Anterior cingulate cortex (tissue), 58 donors: ENCODE measurements at places on chromosomes 5 and 9.
A peak's percentile ranks its signal among the peaks of the same experiment; 100 is the strongest.

GRCh38 chr5:67897980-67898379, 317.6 kb upstream of the PIK3R1 start:
- no peak for DNase-seq

DNA sequence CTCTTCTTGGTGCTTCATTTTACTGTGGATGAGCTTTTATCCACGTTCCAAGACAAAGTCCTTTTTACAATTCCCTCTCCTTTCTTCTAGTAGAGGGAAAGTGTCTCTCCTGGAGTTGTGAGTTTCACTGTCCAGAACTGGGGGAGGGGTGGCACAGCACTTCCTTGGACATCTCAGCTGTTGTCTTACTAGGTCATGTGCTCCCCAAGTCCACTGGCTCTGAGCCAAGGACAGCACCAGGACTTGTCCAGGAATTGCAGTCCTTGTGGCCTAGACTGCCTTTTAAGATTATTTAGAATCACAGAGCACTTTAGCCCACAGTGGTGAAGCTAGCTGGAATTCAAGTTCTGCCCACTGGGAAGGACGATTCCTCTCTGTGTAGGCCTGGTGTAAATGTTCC, 700.2 kb upstream of the PTPRD start:
- peak; percentile 0 for DNase-seq

DNA sequence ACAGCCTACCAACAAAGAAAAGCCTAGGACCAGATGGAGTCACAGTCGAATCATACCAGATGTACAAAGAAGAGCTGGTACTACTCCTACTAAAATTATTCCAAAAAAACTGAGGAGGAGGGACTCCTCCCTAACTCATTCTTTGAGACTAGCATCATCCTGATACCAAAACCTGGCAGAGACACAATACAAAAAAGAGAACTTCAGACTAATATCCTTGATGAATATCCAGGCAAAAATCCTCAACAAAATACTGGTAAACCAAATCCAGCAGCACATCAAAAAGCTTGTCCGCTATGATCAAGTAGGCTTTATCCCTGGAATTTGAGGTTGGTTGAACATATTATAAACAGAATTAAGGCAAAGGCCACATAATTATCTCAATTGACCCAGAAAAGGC, 900.4 kb upstream of the ARRDC3 start:
- no peak for DNase-seq

DNA sequence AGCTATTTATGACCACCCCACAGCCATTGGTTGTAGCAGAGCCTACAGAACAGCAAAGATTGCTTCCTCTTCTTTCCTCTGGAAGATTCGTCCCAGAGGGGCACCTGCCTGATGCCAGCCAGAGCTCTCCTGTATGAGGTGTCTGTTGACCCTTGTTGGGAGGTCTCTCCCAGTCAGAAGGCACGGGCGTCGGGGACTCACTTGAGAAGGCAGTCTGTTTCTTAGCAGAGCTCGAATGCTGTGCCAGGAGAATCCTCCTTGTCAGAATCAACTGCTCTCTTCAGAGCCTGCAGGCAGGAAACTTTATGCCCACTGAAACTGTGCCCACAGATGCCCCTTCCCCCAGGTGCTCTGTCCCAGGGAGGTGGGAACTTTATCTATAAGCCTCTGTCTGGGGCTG, 479.5 kb upstream of the IZUMO3 start:
- no peak for DNase-seq

- no peak for DNase-seq
Observed at GRCh38 chr9:137761793-137762192, 115.8 kb upstream of the CACNA1B start.

GRCh38 chr9:36341936-36342577, 58.0 kb downstream of the RNF38 start:
- DNase-seq, result no peak

DNA sequence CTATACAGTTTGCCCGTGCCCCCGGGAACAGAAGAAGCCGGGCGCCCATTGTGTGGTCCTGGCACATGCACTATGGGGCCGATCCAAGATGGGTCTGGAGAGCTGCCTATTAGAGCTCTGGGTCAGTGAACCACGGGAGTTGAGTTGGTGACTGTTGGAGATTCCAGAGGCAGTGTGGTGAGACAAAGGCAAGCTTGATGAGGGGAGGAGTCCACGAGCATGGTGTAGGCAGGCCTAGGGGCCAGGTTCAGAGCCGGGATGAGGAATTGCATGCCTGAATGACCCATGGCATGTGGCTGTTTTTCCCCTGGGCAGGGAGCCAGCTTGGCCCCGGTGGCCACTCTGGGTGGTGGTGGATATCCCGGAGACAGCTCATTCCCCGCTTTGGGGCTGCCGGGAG, 84.4 kb upstream of the STC2 start:
- no peak for DNase-seq

GRCh38 chr9:37464426-37465248, 613 bp downstream of the ZBTB5 start:
- no peak for DNase-seq

DNA sequence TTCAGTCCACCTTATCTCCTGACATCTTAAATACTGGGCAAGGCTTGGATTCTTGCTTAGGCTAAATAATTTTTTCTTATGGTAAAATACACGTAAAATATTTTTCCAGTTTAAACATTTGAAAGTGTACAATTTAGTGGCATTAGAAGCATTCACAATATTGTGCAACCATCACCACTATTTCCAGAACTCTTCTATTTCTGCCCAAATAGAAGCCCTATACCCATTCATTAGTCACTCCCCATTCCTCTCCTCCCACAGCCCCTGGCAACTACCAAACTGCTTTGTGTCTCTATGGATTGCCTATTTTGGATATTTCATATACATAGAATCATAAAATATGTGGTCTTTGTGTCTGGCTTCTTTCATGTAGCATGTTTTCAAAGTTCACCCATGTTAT, 57.6 kb downstream of the IL31RA start:
- no peak for DNase-seq

GRCh38 chr9:111399772-111400563, 69.9 kb upstream of the OR2K2 start:
- DNase-seq, result no peak

- DNase-seq, result no peak
Observed at GRCh38 chr5:158020555-158021418, 161.8 kb upstream of the CLINT1 start.

GRCh38 chr5:127574852-127575679, 57.6 kb downstream of the PRRC1 start:
- DNase-seq, result no peak

- no peak for DNase-seq
Observed at GRCh38 chr9:82597241-82598203, 465.4 kb downstream of the RASEF start.

- no peak for DNase-seq
Observed at GRCh38 chr9:8457816-8458215, 658.2 kb upstream of the DMAC1 start.

GRCh38 chr5:445591-445990, 2.6 kb downstream of the EXOC3 start:
- DNase-seq, result no peak

GRCh38 chr9:109856785-109857184, 76.8 kb downstream of the PALM2AKAP2 start:
- DNase-seq, result peak; percentile 81

GRCh38 chr5:134236318-134236717, 10.4 kb upstream of the PPP2CA start:
- DNase-seq, result no peak

GRCh38 chr5:97127727-97128126, 14.7 kb downstream of the LIX1 start:
- no peak for DNase-seq

DNA sequence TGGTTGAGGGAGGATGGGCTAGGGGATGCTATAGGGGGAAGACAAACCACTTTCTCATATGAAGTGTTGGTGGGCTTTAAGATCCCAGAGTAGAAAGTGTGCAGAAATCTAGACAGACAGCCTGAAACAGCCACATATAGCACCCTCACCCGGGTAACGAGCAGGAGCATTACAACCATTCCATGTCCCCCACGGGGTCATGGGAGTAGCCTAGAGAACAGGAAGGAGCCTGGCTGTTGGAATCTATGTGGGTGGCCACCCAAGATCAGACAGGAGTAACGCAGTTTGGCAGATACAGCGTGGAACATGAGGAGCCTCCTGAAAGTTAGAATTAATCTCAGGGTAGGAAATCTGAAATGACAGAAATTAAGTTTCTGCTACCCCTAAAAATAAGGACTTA, 146.1 kb upstream of the RAI14 start:
- no peak for DNase-seq

DNA sequence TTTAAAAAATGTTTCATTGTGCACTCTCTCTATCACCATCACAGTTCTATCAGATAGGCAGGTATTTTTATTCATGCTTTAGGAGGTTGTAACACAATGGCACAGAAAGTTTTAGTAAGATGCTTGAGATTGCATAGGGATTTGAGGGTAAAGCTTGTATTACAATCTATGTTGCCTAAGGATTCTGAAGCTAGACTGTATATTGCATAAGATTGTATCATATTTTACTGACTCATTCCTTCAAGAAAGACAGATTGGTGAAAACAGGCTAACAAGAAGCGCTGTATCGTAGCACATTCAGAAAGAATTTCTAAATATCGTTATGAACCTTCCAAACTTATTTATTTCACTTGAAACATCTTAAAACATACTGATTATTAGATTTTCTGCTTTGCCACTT, 577.7 kb downstream of the EBF1 start:
- DNase-seq, result no peak

DNA sequence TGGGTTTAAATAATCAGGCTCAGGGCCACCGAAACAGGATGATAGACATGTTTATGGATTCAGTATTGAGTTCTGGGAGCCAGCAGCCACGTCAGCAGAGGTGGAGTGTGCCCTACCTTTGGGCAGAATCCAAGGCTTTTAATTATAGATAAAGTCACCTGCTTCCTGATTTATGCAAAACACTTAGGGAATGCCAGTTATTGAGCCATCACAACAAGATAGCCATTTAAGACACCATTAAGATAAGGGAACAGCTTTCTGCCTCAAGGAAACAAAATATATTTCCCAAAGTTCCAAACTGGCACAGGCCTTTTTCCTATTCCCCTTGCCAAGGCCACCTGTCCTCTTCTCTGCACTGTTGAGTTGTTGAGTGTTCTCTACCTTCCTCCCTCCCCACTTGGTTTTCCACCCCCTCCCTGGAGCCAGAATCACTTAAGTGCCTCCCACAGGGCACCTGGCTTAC, 2.4 kb downstream of the CCL28 start:
- DNase-seq, result no peak

DNA sequence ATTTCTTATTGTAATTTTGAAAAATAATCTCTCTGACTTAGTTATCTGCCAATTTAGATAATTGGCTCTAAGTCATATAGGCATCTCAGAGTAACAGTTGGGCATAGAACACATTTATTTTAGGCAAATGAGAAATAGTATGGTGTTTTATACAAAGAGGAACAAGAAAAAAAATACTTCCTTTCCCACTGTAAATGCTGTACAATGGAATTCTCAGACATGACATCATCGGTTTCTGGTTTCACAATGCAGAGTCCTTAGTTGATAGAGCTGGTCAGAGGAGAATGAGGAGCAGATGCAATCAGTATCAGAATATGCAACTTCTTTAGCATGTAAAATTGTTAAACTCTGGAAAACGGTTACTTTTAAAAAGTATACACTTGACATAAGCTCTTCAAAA, 49.4 kb downstream of the PLK2 start:
- no peak for DNase-seq

- no peak for DNase-seq
Observed at GRCh38 chr5:65927503-65928321, 1.3 kb downstream of the ERBIN start.

DNA sequence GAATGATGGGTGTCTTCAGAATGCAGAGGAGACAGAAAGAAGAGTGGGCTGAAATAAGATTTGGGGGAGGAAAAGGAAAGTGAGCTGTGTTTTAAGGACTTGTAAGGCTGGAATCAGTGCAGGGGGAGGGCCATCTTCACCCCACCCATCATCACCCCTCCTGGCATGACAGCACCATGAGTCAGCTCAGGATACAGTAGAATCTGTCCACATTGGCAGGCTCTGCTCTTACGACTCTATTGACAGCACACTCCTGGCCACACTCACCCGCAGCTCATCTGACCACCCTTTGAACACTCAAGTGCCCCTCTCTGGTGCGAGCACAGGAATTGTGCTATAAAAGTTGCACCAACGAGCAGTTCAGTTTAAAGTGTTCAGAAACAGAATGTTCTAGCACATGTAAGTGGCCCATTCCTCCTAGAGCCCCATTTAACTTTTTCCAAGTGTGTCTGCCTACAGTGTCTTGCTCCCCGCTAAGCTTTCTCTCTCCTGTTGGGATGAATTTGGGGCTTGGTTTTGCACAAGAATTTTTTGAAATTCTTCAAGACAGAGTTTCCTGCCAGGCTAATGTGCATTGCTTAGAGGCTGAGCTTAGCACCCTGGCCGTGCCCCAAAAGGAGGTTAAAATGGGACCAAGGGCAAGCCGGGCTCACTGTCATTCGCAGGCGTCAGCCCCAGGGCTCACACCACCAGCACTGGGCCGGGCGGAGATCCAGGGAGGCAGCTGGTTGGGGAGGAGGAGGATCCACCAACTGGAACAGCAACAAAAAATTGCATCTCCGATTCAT, 12.0 kb downstream of the ADRA1B start:
- DNase-seq, result no peak
